ENCODE measurements at places on chromosomes 1 and 21.

DNA sequence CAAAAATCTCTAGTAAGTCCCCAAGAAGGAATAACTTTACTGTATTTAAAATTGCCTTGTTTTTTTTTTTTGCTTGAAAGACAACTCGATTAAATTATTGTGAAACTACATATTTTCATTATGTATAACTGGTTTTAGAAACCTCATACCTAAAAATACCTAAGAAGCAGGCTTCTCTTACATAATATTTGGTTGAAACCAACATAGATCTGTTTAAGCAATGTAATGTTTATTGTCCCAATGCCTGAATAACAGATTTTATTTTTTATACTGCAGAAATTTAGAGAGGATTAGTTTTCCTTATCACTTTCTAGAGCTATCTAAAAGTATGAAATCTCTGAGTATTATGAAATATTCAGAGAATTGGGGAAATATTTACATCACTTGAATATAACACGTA, 78.5 kb upstream of the CHRM3 start:
- DNase-seq: no peak

- DNase-seq: no peak
These were observed 131.5 kb upstream of the EDN2 start for GRCh38 chr1:41615981-41616380.

DNA sequence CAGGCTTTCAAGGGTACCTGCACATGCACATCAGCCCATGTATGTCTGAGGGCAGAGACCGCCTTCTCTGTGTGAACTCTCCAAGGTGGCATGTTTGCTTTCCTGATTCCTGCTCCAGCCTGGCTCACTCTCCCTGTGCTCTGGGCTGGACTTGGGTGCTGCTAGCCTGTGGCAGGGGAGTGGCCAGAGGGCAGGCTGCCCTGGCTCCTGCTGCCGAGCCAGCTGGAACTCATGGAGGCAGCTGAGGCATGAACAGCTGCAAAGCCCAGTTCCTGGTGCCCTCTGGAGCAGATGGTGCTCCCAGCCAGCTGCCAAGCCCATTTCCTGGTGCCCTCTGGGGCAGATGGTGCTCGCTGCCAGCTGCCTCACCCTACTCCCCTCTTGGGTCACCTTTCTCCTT, 7.6 kb downstream of the UBL4B start:
- no peak for DNase-seq

DNA sequence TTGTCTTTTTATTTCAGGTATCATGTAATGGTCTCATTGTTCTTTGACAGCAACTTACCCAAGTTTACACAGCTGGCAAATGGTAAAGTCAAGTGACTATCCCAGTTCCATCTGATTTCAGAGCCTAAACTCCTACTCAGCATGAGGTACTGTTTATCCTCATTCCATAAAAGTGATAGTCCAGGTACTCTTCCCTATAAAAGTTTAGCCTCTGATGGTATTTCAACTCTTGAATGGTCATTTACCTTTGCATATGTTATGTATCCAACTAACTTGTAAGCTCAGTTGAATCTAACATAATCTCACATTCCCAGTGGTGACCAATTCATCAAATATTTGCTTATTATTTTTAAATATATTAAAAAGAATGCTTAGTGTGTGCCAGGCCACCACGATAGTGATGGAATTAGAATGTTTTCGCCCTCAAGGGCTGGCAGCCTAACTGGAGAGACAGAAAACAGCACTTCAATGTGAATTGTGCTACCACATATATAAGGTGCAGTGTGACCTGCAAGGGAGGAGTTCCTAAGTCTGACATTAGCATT, 307.1 kb downstream of the CTH start:
- no peak for DNase-seq

DNA sequence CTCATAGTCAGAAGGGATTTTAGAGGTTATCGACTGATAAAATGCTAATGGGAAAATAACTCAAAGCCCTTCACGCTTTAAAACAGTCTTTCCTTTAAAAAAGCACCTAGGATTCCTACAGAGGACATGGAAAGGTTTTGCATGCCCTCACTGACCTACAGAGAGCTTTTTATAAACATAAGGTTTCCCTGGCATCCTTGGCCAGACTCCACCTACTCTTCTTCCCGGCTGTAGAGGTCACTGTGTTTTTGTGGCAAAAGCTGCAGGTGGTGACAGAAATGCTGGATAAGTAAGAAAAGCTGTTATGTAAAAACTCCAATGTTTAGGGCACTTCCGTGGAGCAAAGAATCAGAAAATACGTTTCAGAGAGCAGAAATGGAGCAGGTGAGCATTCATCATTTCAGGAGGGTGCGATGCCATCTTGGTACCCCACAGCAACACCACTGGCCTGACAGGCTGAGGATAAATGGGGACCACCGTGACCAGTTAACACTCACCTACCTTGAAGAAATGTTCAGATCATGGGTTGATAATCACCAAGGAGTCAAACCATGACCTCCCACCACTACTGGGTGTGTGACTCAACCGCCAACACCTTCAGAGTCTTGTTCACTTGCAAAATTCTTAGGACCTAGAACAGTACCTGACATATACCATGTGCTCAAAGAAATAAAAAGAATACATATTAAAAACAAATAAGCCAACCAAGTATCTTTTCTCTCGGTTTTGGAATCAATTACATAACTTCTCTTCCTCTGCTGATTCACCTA, 46.6 kb downstream of the SSBP3 start:
- no peak for DNase-seq

DNA sequence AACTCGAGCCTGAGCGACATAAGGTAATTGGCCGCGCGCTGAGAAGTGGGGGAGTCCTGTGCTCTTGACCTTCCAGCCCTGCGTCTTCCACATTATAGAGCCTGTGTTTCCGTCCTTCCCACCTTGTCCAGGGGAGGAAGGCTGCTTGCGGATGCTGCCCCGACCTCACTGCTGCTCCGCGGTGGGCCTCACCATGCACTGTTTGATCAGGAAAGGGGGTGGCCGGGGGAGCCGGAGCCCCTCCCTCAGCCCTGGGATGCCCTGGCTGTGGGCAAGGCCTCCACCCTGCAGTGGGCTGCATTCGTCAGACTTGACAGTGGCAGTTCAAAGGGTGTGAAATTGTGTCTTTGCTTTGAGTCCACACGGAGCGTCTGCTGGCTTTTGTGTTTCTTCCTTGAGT, 30.1 kb downstream of the PCNT start:
- DNase-seq: no peak

GRCh38 chr1:75841421-75841820, 44.7 kb downstream of the MSH4 start:
- no peak for DNase-seq

GRCh38 chr1:155174324-155175280, 953 bp downstream of the TRIM46 start:
- no peak for DNase-seq

GRCh38 chr1:24454673-24455072, 39.1 kb downstream of the NIPAL3 start:
- DNase-seq: no peak

DNA sequence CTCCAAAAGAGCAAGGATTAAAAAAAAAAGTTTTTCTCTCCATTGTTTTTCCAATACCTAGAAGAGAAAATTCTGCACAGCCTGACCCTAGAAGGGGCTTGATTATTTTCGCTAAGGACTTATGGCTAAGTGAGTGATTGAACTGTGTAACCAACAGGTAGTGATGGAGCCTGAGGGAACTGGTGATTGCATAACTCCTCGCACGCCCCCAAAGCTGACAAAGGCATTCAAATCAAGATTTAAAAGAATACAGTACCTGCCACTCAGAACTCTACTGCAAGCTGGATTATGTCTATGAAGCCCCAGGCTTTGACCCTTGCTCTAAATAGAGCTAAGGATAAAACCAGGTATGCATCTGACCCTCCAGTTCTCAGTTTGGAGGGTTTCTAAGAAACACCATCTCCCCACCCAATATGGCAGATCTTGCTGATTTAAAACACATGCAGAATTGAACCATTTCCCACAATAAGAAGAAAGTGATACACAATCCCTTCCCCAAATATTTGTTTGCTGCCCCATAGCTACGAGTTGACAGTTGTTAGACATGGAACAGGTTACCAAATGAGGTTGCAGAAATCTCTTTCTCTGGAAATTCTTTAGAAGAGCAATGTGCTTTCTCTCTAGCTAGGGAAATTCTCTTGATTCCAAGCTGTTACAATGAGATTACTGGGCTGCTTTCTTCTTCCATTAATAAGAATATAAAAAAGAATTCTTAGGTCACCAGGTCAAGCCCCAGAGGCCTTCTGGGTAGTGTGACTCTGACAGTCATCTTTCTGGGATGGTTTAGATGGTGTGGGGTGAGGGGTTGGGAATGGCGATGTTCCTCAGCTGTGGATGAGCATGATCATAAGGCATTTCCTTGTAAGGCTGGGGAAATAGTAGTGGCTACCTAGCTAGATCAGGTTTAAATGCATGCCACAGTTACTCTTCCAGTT, 35.1 kb downstream of the FGGY start:
- DNase-seq: no peak

DNA sequence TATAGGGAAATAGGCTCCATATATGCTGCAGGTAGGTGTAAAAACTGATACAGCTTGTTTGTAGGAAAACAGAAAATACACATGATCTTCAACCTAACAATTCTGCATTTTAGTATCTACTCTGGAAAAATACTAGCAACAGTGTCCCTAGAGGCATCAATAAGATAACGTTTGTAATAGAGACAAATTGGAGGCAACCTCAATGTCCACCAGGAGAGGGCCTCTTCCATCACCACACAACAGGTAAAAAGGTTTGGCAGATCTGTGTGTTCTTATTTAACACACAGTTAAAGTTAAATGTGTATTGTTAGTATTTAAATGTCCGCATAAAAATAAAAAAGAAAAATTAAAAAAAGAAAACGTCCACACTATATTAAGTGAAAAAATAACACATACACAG, 5.4 kb downstream of the EIF2D start:
- DNase-seq: no peak

DNA sequence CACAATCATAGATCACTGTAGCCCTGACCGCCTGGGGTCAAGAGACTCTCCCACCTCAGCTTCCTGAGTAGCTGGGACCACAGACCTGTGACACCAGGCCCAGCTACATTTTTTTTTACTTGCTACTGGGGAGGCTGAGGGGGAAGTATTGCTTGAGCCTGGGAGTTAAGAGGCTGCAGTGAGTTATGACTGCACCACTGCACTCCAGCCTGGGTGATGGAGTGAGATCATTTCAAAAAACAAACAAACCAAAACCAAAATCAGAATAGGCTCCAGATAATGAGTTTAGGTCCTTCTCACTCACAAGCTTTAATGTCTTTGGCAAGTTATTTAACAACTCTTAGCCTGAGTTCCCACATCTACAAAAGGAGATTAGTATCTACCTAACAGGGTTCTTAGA, 22.8 kb downstream of the WDR26 start:
- no peak for DNase-seq

DNA sequence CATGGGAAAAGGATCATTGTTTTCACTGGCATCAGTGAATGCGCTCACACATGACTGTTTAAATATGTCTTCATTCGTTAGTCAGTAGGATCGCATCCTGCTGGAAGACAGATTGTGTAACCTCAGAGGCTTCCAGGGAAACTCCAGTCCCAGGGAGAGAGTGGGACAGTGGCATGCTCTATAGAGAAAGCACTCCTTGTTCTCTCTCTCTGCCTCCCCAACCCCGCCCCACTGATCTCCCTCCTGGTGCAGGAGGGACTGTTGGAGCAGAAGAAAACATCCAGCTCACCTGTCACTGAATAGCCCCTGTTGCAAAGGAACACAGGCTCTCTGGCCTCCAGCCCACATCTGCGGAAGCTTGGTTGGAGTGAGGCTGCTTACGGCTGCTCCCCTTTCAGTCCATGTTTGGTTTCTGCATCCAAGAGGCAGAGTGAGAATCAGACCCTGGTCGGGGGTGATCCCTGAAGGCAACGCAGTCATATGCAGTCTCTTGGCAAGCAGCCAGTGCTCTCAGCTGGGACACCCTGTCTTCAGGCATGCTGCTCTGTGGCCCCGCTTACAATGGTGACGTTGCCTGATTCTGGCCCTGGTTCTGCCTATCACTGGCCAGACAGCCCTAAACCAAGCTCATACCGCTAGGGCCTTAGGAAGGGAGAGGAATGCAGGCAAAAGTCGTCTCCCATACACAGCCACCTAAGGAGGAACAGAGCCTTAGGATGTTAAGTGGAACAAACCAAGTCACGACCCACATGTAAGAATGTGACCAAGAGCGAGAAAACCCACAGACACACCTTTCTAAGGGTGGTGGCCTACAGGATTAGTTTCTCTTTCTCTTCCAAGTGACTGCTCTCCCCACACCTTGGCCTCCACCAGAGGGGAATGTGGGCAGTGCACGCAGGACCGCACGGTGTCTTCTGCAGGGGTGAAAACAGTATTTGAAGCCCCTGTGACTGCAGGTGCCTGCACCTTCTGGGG, 39.7 kb downstream of the BACE2 start:
- no peak for DNase-seq
